ENCODE measurements at places on chromosomes 3 and 15.

- DNase-seq, result no peak
Observed at GRCh38 chr3:40137591-40138295, 171.8 kb upstream of the EIF1B start.

- no peak for DNase-seq
Observed at GRCh38 chr15:75732809-75733451, 20.3 kb upstream of the CSPG4 start.

DNA sequence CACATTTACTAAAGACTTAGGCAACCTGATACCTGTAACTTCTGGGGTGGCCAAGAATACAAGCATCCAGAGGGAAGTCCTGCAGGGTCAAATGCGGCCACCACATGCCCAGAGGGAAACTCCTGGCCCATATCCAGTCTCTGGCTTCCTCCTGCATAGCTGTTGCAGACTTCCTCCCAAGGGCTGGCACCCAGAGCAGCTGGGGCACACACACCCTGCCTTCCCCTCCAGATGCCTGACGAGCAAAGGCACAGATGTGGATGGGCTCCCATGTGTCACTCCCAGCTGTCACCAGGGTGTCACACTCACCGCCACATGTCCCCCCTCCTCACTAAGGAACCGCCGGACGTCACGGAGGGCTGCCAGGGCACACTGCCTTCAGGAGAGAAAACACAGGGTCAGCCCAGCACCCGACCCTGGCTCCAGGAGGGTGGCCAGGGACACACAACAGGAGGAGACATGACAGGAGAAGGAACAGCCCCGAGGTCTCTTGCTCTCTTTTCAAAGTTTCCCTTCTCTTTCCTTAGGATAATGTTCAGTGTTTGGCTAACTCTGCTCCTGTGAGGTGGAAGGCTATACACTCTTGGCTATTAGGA is 13.2 kb downstream of the PFKFB4 start:
- DNase-seq, result no peak

- no peak for DNase-seq
Observed at GRCh38 chr3:105367063-105367405, 325 bp downstream of the ALCAM start.

GRCh38 chr3:55169608-55170072 is 241.8 kb upstream of the LRTM1 start:
- no peak for DNase-seq

DNA sequence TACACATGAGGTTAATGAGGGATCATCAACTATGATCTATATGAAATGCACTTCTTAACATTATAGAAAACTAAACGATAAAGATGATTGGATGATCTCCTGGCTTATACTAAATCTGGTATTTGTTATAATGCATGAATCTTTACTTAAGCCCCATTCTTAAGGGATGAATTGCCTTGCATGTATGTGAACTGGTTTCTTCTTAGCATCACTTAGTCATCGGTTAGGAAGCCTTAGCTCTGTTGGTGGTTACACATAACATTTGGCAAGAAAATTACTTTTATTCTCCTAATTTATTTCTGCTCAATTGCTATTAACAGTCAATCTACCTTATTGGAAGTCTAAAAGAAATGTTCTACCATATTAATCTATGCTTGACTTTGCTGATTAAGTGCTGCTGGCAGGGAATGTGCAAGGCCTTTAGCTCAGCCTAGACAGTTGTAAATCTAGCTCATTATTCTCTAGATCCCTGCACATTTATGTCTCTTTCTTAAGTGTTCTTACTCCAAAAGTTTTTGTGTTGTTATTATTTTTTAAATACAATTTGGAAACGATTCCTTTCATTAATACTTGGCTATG is 356.0 kb downstream of the ZPLD1 start:
- DNase-seq, result no peak

DNA sequence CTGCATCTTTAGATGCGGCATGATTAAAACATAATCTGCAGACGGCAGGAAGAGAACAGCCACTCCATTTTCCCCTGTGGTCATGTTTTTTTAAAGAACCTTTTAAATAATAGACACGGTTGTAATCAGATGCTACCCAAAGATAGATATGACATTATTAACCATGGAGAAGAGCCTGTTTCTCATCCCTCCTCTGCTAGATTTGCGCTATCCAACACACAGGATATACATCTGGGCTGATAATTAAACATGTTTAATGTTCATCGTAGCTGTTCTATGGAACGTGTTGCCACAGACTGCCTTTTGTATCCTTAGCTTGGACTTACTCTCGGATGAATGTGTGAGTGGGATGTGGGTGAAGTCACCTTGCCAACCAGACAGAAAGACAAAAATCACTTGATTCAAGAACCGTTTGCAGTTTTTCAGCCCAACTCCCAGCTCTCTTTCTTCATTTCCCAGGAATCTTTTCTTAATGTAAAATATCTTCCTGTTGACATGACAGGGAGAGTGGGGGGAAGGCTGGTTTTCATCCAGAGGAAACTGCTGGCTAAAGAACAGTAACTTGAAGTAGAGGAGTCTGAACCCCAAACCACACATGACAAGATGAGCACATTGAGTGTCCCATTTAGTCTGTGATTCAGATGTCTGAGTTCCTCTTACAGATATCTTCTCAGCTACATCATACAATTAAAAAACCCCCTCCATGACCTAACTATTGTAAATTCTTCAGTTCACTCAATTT is 118.6 kb upstream of the PRICKLE2 start:
- DNase-seq, result no peak

GRCh38 chr3:85576697-85577200 is 618.0 kb downstream of the CADM2 start:
- no peak for DNase-seq

- no peak for DNase-seq
Observed at GRCh38 chr15:70523616-70524015, 239.7 kb downstream of the UACA start.

- no peak for DNase-seq
Observed at GRCh38 chr3:122533931-122534334, 19.2 kb upstream of the KPNA1 start.

DNA sequence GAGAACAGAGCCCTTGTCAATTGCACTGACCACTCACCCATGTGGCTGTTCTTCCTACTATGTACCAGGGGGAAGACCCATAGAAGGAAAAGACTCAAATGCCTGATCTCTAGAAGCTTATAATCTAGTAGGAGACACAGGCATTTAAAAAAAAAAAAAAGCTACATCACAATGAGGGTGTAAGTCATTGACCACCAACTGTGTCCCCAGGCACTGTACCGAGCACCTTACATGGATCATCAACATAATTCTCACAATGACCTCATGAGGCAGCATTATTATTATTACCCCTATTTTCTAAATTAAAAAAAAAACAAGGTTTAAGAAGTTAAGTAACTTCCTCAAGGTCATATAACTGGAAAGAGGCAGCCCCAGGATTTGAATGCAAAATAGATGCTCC is 247.4 kb downstream of the SHOX2 start:
- DNase-seq, result no peak

GRCh38 chr15:69783211-69783610 is 314.5 kb downstream of the TLE3 start:
- DNase-seq, result no peak

GRCh38 chr15:61184431-61184830 is 44.7 kb downstream of the RORA start:
- no peak for DNase-seq

DNA sequence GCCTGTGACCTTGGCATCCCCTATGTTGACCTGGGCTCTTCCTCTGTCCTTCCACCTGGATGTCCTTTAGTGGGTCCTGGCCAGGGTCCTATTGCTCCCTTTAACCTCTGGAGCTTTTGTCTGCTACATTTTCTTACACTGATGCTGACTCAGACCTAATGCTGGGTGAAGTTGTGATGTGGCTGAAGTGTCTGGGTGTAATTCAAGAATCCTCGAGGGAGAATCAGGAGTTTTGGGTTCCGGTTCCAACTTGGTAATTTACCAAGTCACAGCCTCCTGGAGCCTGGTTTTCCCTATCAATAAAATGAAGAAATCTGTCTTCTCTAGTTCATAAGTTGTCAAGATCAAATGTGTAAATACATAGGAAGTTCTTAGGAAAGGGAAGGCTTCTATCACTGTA is 25.6 kb downstream of the CEP19 start:
- DNase-seq, result no peak

GRCh38 chr3:150765949-150766720 is 3.2 kb upstream of the SIAH2 start:
- no peak for DNase-seq

- no peak for DNase-seq
Observed at GRCh38 chr3:32973982-32974381, 22.5 kb downstream of the CCR4 start.

DNA sequence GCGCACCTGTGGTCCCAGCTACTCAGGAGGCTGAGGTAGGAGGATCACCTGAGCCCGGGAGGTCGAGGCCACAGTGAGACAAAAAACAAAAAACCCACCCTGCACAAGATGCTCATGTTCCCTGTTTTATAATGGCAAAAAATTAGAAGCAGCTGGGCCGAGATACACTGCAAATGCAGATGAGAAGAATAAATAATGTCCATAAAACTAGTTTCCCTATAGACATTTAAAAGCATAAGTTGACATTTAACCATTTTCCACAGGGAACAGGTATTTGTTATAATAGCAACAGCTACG is 537 bp upstream of the SCAP start:
- DNase-seq, result no peak

DNA sequence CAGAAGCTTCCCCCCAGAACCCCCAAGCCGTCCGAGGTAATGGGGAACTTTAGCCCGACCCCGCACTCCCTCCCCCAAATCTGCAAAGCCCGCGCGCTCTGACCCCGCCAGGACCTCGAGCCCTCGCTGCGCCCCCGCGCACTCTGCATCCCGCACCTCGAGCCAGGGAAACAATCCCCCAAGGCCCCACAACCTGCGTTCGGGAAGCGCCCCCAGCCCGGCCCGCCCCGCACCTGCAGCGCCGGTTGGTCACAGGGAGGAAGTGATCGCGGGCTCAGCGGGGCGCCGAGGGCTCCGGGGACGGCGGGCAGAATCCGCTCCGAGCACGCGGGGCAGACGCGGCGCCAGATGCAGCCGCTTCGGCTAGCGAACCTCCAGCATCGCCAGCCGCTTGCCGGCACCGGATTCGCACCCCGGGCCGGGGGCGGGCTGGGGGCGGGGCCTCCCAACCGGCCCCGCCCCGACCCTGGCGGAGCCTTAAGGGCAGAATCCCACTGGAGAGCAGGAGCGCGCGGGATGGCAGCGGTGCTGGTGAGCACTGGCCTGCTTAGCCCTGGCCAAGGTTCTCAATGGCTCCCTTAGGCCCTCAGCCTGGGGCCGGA is at the start of gene CAMKV:
TSS of gene CAMKV (minus strand) at position 382 of the 602 bp plus-strand sequence. CDS start 7,518 bp downstream, outside the sequence.
- DNase-seq, result no peak

GRCh38 chr15:75104804-75105557 is 81.6 kb downstream of the PPCDC start:
- DNase-seq, result no peak

DNA sequence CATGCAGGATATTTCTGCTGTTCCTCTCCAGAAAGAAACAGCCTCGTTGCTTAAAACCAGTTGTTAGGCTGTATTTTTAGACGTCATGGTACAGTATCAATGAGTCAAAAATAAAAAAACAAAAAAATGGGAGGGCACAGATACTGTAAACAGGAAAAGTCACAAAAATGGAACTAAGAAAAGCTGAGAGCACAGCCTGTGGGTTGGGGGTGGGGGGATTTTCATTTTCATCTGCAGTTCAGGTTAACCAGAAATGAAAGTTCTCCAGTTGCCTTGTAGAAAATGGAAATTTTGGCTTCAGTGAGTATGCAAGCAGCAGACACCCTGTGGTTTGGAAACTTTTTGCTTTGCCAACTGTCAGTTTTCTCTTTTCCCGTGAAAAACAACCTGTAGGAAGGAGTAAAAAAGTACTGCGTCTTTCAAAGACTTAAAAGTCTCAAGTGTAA is 59.0 kb downstream of the FRMD4B start:
- no peak for DNase-seq

DNA sequence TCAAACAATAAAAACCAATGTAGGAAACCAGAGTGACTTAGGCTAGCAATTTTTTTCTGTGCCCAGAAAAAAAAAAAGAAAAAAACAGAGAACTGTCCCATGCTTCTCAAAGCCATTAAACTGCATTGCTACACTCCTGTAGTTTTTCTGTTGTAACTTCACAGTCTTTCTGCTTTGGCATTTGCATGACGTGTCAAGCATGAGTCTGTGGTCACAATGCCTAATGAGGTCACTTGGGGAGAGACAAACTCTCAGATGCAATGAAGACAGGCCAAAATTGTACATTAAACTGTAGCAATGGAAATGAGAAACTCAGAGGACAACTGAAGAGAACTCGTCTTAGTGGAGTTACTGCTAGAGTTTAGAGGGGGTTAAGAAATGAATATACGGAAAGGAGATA is 30.8 kb downstream of the CCDC80 start:
- DNase-seq, result no peak

- DNase-seq, result no peak
Observed at GRCh38 chr3:10248984-10249748, 907 bp downstream of the TATDN2 start.

DNA sequence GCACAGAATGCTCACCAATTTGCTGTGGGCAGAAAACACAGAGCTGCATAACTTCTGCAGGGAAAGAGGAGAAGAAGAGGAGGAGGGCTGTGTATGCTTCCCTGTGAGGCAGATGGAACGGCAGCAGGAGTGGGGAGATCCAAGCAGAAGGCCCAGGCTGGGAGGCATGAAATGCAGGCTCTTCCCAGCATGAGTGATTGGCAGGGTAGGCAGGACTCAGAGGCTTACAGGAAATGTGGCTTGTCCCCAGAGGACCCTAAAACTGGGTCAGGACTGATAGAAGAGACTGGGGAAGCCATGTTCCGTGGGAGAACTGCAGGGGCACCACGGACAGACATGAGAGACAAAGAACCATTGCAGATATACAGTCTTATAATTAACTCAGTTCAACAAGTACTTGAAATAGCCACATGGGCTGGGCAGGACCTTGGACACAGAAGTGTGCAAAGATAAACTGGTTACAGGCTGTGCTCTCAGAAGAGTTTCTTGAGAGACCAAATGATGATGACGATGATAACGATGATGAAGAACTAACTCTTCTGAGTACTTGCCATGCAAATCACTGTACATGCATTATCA is 286.9 kb downstream of the EPHB1 start:
- no peak for DNase-seq

DNA sequence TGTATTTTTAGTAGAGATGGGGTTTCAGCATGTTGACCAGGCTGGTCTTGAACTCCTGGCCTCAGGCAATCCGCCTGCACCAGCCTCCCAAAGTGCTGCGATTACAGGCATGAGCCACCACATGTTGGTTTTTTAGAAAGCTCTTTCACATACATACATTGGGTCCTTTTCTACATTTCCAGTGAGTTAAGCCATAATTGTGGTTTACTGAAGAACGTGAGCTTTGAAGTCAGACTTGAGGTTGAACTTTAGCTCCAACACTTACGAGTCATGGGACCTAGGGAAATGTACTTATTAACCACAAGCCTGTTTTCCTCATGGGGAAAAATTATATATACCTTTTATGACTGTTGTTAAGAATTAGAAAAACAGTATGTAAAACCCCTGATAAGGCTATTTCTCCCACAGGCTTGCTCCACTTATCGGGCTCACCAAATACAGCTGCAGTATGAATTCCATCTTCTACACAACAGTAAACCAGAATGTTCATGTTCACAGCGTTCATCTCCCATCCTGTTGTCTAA is 39.0 kb downstream of the GPR160 start:
- DNase-seq, result no peak

- no peak for DNase-seq
Observed at GRCh38 chr3:125591116-125591760, 4.1 kb downstream of the OSBPL11 start.

GRCh38 chr3:35800960-35801459 is 161.7 kb downstream of the ARPP21 start:
- no peak for DNase-seq

Measured in NCI-H1436 treated with DMSO at 0.1 percent for 48 hours (cell line).